ENCODE measurements at places on chromosomes 4 and X. TPM values are rescaled to one million over a fixed set of nuclear protein-coding genes. Genes with fewer than 3 reads are reported as not detected.

DNA sequence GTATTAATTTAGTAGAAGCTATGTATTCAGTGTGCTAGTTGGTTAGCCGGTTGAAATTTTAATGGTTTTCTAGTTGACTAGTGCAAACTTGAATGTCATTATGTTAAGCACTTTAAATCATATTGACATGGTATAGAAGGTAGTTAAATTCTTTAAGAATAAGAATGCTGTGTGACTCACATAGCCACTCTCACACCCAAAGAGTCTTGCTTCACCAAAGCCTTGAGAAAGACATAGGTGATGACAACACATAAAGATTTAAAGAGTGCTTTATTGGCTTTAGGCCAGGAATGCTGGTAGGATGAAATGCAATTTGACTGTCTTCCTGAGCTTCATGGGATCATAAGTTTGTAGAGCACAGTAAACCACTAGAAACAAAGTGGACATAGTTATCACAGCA, 85.3 kb downstream of the DCAF8L2 start:
- no peak for DNase-seq

- DNase-seq, result no peak
These were observed 593 bp downstream of the NPY1R start for GRCh38 chr4:163331629-163332376.

DNA sequence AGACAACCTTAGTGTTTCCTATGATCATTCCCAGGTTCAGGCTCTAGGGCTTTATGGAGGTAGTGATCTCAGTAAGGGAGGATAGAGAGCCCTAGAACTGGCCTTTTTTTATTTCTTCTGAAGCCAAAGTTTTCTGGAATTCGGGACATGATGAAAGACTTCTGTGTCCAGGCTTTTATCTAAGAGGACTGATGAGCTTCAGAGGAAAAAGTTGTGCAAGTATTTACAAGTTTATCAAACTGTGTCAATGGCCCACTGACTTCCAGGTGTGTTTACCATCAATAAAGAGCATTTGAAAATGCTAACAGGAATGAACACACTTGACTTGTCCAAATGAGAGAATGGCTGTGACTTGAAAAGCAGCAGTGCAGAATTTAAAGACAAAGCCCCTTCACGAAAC, 254.6 kb downstream of the DCTD start:
- DNase-seq, result no peak

DNA sequence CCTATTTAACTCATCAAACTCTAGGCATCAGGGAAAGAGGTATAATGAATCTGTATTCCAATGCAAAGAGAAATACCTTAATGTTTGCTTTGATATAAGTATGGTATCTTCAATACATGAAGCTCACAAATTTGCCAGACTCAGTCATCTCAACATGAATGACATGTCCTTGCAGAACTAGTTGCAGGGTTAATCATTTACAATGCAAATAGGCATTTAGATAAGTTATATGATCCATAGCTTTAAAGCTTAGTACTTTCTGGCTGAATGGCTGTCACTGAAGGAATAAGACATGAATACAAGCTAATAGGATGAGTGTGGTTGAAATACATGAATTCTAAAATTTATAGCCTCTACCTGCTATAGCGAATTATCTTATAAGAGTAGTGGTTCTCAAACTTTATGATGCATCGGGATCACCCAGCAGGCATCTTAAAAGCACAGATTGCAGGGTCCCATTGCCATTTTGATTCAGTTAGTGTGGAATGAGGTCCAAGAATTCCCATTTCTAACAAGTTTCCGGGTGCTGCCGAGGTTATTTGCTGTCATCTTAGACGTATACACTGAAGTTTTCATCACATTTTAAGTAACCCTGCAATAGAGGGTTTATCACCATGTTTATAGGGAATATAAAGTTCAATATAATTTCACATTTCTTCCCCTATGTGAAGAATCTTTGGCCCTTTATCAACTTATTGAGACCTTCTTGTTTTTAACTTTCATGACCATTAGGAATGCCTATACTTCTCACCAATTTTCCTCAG, 439.2 kb downstream of the ARHGAP24 start:
- no peak for DNase-seq

DNA sequence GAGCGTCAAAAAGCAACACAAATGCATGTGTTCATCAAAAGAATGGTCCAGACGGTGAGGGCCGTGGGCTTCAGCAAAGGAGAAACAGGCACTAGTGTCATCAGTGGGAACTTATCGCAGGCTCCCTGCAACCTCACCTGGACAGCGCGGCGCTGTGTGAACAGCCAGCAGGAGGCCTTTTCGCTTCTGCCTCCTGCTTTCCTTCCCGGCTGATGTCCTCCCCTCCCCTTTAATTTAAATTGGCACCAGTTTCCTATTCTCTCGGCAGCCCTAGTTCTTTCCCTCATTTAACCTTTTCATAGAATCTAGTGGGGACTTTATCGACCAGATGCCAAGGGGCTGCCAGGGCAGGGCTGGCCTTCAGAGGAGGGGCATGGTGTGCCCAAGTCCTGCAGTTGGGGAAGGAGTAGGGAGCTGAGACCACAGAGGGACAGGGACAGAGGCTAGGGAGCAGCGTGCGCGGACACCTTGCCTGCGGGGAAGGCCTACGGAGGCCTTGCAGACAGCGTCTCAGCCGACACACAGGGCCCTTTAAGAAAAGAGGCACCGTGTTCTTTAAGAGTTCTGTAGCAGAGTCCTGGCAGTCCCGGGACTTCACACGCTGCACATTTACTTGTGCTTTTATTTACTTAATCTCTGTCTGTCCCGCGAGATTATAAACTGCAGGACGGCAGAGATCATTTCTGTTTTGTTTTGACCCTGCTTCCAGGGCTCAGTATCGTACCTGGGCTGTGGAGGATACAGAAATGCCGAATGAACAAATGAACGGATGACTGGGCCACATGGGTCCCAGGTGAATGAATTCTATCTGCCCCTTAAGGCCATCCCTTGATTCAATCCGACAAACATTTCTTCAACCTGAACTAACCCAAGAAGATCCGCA, 8.4 kb upstream of the SORBS2 start:
- no peak for DNase-seq

GRCh38 chr4:71283642-71284257, 55.1 kb upstream of the SLC4A4 start:
- no peak for DNase-seq

GRCh38 chr4:122710434-122711308, 21.8 kb upstream of the BBS12 start:
- no peak for DNase-seq

DNA sequence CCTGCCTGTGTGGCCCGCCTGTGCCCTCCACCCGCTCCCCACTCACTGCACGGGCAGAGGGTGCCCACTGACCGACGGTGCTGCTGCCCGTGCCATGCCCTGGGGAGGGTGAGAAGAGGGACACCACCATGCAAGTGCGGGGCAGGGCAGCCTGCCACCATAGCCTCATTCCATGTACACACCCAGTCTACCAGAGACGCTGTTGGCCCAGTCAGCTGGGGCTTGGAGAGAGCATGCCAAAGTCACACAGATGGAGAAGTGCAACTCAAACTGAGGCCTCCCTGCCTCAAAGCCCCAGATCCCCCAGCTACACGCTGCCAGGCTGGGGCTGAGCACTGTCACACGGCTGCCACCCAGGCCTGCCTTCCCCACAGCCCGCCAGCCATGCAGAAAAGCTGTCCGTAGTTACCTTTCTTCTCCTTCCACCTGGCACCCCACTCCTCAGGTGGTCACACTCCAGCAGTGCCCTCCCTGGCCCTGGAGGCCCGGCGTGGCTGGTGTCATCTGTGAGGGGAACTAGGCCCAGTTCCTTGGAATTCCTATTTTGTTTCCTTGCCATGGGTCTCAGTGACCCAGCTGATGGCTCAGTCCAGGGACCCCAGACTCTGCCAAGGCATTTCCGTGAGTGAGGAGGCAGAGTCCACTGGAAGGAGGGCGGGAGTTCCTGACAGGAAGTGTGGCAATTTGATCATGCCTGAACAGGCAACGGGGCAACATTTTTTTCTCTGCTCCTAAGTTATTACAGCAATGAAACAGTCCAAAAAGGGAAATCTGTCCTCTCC, at the start of gene SLC2A9:
Gene SLC2A9, minus strand, starts transcription at position 627 of the 782 bp plus-strand sequence. Its CDS starts 68 bp downstream, at position 559.
- no peak for DNase-seq

DNA sequence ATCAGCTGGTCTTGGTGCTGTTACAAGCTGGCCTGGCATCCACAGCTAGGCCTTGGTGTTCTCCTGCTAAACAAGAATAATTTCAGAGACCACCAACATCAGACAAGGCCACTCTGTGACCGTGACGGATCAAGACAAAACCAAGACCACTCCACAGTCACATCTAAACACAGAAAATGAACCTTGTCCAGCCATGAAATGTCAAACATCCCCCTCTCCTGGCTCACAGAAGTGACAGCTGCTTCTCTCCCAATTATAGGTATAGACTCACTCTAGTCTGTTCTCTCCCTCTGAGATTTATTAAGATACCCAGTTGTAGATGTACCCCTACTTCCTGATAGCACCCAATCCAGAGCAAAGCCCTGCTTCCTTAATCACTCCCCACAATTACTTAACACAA, 40.4 kb downstream of the EFHC2 start:
- no peak for DNase-seq

DNA sequence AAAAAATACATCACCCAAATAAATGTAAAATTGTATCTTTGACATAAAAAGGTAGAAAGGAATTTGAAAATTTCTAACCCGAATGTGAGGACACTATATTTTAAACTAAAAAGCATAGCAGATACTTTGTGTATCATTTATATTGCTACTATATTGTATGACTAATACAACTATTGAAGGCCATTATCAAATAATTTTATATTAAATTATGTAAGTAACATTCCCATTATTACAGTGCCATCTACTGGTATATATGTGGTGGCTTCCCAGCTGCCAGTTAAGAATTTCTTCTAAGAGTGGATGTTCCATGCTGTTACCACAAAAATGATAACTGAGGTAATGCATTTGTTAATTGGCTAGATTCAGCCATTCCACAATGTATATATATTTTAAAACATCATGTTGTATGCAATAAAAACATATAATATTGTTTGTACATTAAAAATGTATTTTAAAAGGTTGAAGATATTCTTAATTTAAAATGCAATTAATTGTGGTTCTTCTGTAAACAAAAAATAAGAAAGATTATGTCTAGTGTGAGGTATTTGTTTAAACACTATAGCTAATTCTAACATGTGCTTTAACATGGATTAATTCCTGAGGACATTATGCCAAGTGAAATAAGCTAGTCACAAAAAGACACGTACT, 65.3 kb downstream of the EGF start:
- DNase-seq, result no peak

- DNase-seq, result no peak
These were observed 33.6 kb downstream of the GRIA3 start for GRCh38 chrX:123217728-123218127.

GRCh38 chrX:150478496-150479492, 89.6 kb upstream of the MTM1 start:
- no peak for DNase-seq

DNA sequence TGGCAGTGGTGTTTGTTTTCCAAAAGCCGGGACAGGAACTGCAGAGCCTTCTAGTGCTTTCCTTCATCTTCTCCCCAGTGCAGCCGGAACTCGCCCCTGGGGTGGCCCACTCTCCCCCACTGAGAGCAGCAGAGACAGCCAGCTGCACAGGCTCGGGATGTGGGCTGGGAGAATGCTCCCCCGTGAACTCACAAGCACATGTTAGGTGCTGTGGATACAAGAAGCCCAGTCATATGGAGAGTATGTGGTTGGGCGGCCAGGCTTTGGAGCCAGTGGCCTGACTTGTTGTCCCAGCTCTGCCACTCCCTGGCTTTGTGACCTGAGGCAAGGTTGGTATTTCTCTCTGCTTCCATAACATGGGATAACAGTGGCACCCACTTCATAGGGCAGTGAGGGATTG, 9.4 kb upstream of the KIAA0232 start:
- DNase-seq, result no peak

- DNase-seq, result no peak
These were observed 86.8 kb downstream of the DCLK2 start for GRCh38 chr4:150164956-150165629.

DNA sequence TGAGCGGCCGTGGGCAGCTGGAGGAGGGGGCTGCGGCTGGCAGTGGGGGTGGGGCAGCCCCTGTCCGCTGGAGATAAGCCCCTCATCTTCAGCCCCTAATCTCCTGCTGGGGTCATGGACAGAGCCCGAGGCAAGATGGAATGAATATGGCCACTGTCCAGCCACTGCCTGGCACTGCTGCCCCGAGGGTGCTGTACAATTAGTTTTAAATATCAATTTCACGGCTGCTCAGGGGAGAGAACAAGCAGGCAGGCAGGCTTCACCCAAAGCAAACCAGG, 64.1 kb upstream of the NKX1-1 start:
- DNase-seq, result no peak

DNA sequence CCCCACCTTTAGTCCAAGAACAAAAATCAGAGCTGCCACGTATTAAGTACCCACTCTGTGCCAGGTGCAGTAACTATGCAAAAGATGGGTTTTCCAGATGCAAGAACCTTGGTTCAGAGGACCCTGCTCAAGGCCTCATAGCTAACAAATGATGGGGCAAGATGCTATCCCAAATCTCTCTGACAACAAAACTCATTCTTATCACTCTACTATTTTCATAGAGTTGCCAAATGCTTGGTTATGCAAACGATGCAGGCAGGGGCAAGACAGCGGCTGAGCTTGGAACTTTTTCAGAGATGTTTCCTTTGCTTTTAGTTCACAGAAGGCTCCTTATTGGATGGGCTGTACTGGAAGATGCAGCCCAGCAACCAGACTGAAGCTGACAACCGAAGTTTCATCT, 30.5 kb downstream of the PKD2 start:
- no peak for DNase-seq

DNA sequence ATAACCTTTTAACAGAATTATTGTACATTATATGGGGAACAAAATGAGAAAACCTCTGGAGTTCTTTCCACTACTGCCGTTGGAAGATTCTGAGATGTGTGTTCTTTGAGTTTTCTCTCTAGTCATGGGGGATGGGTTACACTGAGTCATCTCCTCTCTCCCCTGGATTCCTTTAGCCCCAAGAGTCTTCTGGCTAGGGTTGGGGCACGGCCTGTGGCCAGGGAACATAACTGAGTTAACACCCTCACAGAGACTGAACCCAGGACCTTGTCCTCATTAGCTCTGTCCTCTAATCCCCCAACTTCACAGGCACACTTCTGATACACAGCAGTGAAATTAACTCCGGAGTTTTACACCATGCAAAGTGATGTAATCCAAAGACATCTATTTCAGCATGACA, 142.3 kb upstream of the F9 start:
- no peak for DNase-seq

GRCh38 chr4:7970361-7970946, 30.8 kb upstream of the AFAP1 start:
- DNase-seq, result no peak

GRCh38 chr4:169158046-169158445, 112.7 kb downstream of the SH3RF1 start:
- no peak for DNase-seq

- DNase-seq, result no peak
These were observed 94.4 kb upstream of the AMOT start for GRCh38 chrX:112935029-112935428.

The USP17L19 gene
- not detected for polyA plus RNA-seq

The PNMA6A gene
- 9.3 TPM for polyA plus RNA-seq

The DOK7 gene
- polyA plus RNA-seq, result 3.7 TPM

The FRMD7 gene
- 1.4 TPM for polyA plus RNA-seq

The RHOXF1 gene
- 1.0 TPM for polyA plus RNA-seq

The DNAAF6 gene
- polyA plus RNA-seq, result 0.06 TPM

The STPG2 gene
- 0.51 TPM for polyA plus RNA-seq

The OTC gene
- not detected for polyA plus RNA-seq

The PNMA6F gene
- polyA plus RNA-seq, result 0.27 TPM

The ZXDA gene
- 5.0 TPM for polyA plus RNA-seq
